T-helper 22 cell (primary cell): ENCODE measurements at places on chromosomes 3 and 15.

- no peak for DNase-seq
Observed at GRCh38 chr15:80549191-80549590, 145.0 kb downstream of the ARNT2 start.

DNA sequence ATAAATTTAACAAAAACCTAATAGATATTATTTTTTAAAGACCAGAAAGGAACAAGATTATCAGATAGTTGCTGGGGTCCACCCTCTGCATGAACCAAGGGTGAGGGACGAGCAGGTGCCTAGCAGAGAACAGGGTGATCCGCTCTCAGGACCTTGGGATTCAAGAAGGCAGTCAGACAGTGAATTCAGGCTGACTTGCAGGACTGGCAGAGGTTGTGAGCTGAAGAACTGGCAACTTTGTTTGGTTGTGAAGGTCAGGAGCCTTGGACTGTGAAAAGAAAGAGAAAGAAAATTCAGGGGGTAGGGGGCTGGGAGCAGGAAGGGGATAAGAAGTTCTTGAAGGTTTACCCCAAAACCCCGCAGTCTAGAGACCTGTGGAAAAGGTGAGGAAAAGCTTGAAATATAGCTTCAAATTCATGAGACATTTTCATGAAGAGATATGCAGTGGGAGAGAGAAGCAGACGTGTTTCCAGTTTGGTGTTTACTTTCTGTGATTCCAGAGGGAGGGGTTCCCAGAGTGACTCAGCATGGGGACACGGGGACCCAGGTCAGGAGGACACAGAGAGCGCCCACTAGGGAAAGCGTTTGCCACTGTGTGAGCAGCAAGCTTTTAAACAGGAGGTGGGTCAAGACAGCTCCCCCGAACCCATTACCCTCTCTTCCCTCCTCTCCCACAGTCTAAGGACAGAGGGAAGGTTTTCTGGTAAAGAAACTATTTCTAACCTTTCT lies 217.2 kb upstream of the UMPS start:
- no peak for DNase-seq

DNA sequence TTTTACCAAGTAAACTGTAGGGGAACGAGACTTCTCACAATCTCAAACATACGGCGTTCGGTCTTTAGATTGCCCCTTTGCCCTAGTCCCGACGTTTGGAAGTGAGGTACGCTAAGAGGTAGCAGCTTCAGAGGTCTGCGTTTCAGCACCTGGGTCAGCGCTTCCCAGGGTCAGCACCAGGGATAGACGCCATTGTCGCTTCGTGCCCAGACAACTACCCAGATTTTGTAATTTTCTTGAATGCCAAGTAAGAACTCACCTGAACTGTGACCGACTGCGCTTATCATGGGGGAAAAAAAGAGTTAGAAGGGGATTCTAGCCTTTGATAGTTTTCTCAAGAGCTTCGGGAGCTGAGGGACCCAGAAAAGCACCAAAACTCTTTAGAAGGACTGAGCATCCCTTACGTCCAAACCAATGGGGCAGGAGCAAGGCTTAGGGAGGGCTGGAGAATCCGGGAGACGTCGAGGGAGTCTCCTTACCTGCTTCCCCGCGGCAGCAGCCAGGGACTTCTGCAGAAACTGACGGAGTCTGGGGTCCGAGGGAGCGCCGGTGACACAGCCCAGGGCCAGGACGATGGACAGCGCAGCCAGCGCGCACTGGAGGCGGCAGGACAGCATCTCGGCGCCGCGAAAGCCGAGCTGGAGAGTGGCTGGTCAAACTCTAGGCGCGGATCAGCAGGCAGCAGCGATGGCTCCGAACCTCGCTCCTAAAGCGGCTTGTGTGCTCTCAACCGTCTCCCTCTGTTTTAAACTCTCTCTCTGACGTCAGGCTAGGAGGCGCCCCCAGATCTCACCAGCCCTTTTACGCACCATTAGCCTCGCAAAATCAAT lies at the start of gene SST:
Gene SST, minus strand, starts transcription at position 720 of the 830 bp plus-strand sequence. Its CDS starts 103 bp downstream, at position 617.
- no peak for DNase-seq

DNA sequence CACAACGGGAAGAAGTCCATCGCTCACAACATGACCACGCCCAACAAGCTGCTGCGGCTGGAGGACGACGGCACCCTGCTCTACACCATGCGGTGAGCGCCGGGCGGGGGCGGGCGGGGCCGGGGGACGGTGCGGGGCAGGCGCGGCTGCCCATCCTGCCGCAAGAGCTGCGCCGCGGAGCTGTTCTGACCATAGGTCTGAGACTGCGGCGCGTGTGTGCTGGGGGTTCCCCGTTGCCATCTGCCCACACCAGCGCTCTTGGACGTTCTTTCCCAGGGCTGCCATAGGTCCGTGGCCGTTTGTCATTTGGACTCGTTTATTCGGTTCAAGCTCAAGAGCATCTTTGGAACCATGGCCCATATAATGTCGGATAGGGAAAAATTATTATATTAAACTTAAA lies 16.6 kb downstream of the GABRA5 start:
- no peak for DNase-seq

- no peak for DNase-seq
Observed at GRCh38 chr3:112555535-112556170, 6.1 kb downstream of the ATG3 start.

DNA sequence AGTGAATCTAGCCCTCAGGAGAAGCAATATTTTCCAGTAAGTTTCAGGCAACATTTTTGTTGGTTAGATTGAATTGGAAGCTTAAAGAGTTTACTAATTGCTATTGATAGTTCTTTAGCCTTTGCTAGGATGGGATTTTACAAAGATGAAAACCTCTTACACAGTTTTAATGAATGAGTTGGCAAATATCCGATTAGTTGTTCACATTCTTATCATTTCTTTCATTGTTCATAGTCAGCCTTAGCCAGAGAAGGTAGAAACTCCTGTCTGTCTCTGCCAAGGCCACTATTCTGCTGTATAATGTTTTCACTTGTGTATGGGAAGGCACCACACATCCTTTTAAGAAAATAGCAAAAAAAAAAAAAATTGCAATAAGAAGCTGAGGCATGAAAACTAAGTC lies 222.0 kb upstream of the MANF start:
- no peak for DNase-seq

- no peak for DNase-seq
Observed at GRCh38 chr3:140236836-140237501, 302.0 kb downstream of the CLSTN2 start.

DNA sequence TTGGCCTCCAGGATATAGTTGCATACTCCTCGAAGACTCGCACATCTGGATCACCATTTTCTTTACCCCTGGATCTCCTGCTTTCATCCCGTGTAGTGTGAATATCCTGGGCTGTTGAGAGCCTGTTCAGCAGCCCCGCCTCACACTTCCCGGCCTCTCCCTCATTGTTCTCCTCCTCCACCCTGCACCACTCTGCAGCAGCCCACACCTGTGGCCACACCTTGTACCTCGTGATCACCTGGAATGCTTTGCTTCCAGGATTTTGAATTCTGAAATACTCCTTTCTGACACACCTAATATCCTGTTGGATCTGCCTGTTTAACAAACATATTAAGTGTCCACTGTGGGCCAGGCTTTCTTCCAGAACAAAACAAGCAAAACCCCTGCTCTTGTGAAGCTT lies 14.4 kb downstream of the ABHD17C start:
- DNase-seq, result no peak

- no peak for DNase-seq
Observed at GRCh38 chr3:56428667-56429066, 39.6 kb downstream of the ERC2 start.

- no peak for DNase-seq
Observed at GRCh38 chr3:171862392-171862791, 19.2 kb downstream of the TMEM212 start.

DNA sequence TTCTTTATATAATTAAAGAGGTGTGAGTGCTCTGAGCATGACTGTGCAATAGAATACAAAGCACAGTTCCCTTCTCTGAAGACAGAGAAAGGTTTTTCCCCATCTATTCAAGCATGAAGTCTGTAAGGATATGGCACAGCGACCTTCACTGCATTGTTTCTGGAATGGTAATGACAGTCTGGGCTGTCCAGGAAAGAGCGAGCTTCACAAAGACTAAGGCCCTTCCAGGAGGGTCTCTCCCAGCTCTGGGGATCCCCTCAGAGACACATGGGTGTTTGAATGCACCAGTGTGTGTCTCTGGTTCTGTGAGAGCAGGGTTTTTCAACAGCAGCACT lies 179.9 kb upstream of the NR2E3 start:
- DNase-seq, result no peak

- DNase-seq, result no peak
Observed at GRCh38 chr3:9033867-9034266, 70.6 kb upstream of the RAD18 start.

DNA sequence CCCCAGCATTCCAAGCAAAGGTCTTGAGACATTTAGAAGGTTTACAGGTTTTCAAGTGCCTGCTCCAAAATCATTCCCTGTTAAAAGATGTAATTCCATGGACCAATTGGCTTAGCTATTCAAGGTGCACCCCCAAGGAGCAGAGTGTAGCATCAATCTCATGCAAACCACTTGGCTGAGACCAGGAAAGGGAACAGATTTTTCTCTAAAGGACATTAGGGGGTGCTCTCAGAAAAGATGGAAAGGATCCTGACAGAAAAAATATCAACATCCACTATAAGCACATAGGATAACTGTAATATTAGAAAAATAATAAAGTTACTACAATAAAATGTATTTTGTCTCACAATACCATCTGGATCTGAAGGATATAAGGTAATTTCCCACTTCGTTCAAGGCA lies 328.0 kb upstream of the CDIN1 start:
- no peak for DNase-seq

GRCh38 chr3:62109534-62109933 lies 263.8 kb downstream of the FEZF2 start:
- no peak for DNase-seq

DNA sequence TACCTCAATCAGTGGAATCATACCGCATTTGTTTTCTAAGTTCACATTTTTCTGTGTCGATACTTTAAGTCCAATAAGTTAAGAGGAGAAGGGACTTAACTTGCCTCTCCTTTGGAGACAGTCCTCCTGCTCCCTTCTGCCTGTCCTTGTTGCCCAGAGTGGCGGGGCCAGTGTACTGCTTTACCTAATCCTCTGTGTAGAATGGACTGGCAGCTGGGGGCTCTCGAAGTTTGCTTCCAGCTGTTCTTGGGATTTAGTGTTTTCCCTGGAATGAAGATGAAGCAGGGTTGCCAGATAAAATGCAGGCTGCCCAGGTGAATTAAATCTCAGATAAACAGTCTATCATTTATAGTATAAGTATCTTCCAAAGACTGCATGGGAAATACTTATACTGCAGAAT lies 287.6 kb upstream of the C2CD4B start:
- no peak for DNase-seq

DNA sequence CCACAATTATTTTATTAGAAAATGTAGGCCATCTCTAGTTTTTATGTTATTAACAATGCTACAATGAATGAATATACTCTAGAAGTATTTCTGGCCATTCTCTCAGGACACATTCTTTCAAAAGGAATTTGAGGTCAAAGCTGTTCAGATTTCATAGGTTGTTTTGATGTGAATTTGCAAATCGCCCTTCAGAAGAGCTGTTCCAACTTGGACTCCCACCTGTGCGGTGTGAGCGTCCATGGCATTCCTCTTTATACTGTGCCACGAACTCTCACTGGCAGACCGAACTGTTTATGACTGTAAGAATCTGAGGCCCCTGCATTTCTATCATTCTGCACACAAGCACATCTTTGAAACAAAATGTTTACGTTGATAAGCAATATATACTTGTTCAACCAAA lies 18.6 kb upstream of the SLC24A5 start:
- no peak for DNase-seq

GRCh38 chr3:63354160-63354559 lies 76.1 kb downstream of the SYNPR start:
- no peak for DNase-seq

GRCh38 chr3:67171841-67172240 lies 173.7 kb downstream of the KBTBD8 start:
- DNase-seq, result no peak

DNA sequence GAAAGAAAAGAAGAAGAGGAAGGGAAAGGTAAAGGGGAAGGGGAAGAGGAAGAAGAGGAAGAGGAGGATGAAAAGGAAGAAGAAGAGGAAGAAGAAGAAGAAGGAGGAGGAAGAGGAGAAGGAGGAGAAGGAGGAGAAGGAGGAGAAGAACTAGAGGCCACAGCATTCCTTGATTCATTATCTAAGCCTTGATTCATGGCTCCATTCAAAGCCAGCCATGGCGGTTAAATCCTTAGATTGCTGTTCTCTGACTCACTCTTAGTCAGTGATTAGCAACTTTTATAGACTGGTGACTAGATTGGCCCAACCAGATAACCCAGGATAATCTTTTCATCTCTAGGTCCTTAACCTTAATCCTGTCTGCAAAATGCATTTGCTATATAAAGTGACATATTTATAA lies 47.6 kb downstream of the OSTN start:
- no peak for DNase-seq

DNA sequence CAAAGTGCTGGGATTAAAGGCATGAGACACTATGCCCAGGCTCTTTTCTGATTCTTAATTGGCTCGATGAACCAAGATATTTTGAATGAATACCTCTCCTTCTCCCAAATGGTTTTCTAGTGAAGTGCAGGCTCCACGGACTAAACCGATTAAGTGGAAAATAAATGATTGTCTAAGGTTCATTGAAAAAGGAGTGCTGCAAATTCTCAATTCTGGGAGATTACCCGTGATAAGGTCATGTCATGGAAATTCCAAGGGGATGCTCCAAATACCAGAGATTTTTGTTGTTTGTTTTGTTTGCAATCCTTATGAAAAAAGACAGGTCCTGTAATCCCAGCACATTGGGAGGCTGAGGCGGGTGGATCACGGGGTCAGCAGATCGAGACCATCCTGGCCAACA lies 406.9 kb upstream of the TBL1XR1 start:
- DNase-seq, result no peak
